DMS53 (cell line): ENCODE measurements at places on chromosomes 13 and 19.

DNA sequence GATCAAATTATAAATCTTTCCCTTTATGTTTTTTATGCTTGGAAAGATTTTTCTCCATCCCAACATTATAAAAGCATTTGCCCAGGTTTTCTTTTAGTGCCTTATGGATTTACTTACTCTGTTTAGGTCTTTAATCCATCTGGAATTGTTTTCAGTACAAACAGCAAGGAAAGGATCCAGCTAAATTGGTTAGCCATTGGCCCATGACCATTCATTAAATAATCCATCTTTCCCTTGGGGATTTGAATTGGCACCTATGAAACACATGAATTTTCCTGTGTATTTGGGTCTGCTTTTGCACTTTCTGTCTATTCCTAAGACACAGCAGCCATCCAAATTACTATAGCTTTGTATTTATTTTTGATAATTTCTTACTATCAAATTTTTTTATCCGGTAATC is 28.8 kb upstream of the SHKBP1 start:
- DNase-seq: no peak

DNA sequence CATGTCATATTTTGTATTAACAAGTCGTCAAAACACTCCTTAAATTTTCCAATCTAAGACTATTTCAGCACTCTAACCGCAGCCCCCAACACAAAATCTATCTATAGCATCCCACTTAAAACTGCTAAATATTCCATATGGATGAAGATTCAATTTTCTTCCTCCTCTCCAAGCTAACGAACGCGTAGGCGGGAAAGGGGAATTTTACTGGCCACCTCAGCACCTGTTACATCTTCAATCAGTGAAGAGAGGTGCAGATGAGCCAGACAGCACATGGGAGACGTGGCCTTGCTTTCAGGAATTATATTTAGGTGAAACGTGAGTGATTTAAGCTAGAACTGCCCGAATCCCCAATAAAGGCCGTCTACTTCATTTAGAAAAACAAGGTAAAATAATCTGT is 1.1 kb downstream of the RBM26 start:
- DNase-seq: peak; percentile 23

DNA sequence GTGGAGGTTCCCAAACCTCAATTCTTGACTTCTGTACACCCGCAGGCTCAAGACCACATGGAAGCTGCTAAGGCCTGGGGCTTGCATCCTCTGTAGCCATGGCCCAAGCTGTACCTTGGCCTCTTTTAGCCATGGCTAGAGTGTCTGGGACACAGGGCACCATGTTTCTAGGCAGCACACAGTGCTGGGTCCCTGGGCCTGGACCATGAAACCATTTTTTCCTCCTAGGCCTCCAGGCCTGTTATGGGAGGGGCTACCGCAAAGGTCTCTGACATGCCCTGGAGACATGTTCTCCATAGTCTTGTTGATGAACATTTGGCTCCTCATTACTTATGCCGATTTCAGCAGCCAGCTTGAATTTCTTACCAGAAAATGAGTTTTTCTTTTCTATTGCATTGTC is 701.4 kb downstream of the FGF9 start:
- peak; percentile 9 for DNase-seq

GRCh38 chr13:94674609-94675348 is 37.6 kb downstream of the SOX21 start:
- peak; percentile 59 for DNase-seq

DNA sequence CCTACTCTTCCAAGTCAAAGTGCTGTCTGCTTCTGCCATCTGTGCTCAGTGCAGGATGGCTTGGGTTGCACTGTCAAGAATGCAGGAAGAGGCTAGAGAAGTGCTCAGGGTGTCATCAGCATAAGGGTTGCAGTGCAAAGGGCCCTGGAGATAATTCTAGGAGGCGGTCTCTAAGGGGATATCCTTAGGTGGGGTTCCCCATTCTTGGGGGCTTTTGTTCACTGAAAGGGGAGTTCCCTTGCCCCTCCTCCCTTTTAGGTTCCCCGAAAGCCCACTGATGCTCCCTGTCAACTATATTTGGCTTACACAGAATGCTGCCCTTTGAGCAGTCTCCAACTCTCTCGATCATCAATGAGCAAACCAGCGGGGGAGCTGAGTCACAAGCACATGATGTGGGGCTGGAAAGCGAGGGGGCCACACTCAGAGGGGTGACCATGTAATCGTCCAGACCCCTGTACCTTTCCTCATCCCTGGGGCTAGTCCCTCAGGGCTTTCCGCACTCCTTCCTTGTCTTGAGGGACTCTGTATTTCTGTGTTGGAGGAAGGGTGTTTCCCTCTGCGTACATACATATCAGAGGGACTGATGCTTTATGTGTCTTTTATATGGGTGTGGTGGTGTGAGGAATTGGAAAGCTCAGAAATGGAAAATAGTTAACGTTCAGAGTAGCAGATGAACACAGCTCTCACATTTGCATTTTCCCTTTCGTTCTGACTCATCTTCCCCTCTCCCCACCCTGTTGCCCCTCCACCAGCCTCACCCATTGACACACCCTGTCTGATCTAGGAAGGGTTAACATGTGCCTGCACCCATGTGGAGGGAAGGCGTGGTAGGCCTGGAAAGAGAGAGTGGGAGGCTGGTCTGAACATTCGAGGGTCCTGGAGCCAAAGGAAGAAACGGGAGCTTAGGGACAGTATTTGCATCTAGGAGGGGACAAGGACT is 6.7 kb downstream of the ZBTB32 start:
- no peak for DNase-seq

DNA sequence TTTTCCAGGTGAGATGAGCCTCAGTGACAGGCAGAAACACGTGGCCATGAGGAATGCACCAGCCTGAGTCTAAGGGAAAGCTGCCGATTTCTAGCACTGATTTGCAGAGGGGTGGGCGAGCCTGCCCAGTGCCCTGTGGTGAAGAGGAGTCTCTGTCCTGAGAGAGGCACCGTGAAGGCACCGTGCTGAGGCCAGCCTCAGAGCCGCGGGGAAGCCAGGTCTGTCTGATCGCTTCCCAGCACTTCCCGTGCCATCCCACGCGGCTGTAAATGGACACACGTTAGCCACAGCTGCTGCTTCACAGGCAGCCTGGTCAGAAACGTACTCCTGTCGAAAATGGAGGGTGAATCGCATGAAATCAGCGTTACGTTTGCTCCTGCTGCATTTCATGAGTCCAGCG is 79.8 kb downstream of the ATP11A start:
- DNase-seq: no peak

DNA sequence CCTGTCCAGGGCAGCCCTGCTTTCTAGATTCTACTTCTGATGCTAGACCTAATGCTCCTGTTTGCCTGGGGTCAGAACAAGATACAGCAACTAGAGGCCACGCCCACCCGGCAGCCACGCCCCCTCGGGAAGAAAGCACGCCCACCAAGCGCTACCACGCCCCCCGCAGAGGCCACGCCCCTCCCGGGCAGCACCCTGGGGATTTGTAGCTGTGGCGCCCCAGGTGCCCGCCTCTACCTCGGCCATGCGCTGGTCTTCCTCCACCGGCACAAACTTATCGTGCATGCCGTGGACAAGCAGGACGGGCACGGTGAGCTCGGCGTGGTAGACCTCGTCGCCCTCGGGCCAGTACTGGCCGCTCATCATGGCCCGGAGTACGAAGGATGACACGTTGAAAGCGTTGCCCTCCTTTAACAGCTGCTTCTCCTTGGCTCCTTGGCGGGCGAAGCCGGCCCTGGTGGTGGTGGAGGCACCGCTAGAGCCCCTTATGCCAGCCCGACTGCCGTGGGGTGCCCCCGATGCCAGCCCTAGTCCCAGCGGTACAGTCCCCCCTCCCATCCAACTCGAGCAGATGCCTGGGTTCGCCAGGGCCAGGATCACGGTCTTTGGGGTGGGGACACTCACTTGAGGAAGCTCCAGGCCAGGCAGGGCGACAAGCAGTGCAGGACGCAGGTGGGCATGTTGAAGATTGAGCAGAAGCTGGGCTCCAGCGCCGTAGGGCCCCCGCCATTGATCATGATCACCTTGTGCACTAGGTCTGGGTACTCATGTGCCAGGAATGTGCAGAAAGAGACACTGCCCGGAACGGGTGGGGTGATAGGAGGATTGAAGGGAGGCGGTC is 9.0 kb downstream of the ABHD8 start:
- peak; percentile 44 for DNase-seq

- DNase-seq: peak; percentile 29
These were observed 5.5 kb downstream of the BRSK1 start for GRCh38 chr19:55289117-55289796.

- no peak for DNase-seq
These were observed 20.2 kb downstream of the EPSTI1 start for GRCh38 chr13:42971691-42972347.

DNA sequence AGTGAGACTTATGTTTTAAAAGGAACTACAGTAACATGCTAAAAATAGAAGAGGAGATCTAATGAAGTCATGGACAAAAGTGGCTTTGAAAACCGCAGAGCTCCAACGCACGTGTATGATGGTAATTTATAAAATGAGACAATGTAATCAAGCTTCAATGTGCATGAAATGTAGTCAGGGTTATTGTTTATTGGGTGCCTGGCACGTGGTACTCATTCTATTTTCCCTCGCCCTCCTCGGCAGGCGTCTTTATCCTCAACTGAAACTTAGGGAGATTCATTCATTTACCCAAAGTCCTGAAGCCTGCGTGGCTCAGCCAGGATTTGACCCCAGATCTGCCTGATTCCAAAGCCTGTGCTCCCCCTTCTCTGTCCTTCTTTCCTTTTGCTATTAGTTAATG is 79.8 kb downstream of the CHST8 start:
- no peak for DNase-seq
